ENCODE measurements at places on chromosomes 2 and 18.

DNA sequence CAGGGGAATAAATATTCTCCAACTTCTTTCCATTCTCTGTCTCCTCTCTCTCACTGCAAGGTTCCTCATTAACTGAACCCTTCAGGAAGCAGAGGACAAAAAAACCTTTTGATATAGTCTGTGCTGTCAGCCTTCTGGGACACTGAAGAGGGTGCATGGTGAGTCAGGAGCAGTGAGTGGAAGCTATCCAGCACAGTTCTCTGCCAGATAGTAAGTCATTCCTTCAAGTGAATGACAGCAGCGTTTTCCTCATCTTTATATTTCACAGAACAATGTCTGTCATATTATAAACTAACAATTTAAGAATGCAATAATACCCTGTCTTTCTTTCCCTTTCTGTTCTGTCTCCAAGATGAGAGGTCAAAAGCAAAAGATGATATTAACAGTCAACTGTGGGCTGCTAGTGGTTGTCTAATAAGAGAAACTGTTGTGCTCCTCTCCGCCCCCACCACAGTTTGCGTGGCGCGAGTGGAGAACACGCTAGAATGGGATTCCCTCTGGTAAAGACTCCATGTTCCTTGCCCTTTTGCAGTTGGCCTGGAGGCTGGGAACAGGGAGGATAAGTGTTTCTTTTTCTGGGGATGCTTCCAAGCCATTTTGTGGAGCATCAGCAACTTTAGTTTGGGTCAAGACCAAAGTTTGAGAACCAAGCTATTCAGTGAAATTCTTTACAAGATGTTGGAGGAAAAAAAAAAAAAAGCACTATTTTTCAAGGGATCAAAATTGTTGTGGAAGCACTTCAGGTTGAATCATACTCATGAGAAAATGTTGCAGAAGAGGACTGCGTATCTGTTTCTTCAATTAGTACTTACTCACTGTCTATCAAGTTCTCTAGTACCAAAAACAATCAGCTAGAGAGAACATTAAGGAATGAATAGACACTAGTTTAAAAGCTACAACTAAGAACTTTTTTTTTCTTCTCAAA is 430.2 kb downstream of the SETBP1 start:
- DNase-seq: peak; percentile 15

DNA sequence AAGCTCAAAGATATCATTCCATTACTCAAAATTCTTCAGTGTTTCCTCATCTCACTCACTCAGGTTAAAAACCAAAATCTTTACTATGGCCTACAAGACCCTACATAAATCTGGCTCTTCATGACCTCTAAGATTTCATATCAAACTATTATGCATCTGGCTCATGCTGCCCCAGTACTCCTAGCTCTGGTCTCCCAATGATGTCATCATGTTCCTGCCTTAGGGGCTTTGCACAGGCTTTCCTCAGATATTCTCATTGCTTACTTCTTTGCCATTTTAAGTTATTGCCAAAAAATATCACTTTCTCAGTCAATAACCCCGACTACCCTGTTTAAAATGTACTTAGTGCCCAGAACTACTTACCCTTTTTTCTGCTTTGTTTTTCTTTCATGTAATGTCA is 33.0 kb upstream of the SPOPL start:
- DNase-seq: no peak

DNA sequence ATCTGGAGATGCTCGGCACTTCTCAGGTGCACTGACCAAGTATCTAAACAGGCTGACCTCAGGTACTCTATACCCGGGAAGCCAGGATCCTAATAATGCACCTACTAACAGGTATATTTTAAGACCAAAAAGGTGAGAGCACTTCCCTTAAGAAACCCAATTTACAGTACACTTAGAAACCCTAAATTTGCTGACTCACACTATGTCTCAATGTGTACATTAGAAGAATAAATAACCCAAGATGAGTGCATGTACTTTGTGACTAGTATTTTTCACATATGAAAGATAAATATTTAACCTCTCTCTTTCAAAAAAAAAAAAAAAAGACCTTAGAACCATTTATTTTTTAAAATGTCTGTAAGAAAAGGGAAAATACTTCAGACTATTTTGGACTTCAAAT is 118.8 kb downstream of the ZNF516 start:
- no peak for DNase-seq

DNA sequence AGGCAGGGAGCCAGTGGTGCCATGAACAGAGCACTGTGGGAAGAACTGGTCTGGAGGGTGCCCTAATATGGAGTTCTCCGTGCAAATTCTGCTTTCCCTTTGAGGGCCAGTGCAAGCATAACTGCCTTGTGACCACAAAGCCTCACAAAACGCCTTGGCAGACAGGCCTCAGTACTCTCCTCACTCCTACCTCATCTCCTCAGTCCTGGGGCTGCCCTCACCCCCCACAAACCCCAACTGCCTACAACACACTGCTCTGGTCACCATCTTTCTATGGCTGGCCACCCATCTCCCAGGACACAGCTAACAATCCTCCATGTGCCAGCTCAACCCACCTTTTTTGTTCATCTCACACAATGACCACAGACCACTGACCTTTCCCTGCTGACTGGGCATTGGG is 8.9 kb downstream of the COX5B start:
- DNase-seq: no peak

DNA sequence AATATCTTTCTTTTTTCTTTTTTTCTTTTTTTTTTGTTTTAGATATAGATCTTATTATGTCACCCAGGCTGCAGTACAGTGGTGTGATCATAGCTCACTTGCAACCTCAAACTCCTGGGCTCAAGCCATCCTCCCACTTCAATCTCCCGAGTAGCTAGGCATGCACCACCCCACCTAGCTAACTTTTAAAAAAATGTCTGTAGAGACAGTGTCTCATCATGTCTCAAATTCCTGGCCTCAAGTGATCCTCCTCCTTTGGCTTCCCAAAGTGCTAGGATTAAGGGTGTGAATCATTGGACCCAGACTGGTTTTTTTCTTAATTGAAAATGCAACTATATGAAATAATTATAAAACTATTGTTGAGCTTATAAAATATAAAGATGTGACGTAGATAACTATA is 9.8 kb upstream of the ZCCHC2 start:
- no peak for DNase-seq

GRCh38 chr2:240790370-240791220 is 29.4 kb downstream of the KIF1A start:
- DNase-seq: no peak

GRCh38 chr2:18975506-18976167 is 382.8 kb downstream of the OSR1 start:
- DNase-seq: no peak

DNA sequence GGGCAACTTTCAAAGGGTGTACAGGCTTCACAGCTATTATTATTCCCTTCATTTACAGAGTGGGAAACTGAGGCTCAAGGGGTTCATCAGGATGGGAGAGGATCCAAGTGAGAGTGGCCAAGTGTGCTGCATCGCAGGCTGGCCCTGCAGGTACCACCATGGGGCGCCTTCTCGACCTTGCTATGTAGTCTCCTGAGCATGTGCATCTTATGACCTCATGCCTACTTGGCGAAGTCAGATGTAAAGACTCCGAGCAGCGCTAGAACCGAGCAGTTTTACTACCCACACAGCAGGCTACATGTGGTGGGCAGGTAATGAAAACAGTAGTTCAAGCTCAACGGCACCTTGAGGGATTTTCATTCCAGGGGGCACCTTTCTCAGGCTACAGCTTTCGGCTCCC is 42.0 kb downstream of the TFCP2L1 start:
- no peak for DNase-seq

GRCh38 chr2:116819355-116819754 is 995.1 kb upstream of the DDX18 start:
- no peak for DNase-seq

DNA sequence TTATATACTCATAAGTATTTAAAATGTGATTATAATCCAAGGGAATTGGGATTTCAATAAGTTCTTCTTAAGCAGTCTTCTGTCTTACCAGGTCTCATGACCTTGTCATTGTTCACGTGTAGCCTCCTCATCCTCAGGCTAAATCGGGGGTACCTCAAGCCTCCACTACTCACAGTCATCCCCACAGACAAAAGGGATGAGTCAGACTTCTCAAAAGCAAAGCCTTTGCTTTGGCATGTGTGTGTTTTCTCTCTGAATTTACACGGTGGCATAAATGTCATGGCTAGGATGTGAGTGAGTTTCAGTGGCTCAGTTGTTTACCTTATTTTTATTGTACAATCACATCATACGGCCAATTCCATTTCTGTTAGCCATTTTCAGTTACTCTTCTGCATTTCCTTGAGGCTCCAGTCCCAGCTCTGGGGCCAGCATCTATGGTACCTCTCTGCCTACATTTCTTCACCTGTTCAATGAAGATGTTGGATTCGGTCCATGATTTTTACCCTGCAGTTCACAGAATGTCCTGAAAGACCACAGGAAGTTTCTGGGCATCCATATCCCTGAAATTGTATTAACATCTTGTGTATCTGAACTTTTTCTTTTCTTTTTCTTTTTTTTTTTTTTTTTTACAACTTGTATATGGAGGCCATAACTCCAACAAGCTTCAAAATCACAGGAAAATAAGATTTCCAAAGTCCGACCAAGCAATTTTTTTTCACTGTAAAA is 195.3 kb downstream of the FHOD3 start:
- DNase-seq: no peak

DNA sequence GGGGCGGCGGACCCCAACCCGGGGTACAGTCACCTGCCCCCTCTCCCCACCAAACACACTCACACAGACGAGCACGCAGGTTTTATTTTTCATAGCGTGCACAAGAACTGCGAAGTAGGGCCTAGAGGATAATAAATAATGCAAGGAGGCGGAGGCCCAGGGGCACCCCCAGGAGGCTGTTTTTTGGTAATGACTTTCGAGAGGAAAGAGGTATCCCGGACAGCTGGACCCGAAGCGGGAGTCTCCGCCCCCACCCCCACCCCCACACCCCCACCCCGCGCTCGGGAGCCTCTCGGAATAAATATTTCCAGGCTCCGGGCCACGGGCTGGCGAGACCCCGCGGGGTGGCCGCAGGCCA is 3.4 kb downstream of the CYP26B1 start:
- no peak for DNase-seq

DNA sequence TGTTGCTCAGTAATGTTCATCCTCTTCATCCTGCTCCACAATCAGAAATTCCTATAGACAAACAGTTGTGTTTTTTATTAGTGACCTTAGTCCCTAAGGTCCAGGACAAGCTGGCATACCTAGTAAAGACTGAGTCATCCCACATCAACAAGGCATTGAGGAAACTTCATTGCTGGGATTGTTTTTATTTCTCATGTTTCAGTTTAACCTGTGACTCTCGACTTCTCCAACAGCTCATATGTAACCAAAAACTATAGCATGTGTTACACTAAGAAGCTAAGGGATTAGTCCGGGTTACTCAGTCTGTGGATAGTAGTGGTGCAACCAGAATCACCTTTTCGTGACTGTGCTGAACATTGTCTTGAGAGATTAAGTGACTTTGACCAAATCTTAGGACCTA is 292.1 kb downstream of the RDH14 start:
- peak; percentile 3 for DNase-seq

DNA sequence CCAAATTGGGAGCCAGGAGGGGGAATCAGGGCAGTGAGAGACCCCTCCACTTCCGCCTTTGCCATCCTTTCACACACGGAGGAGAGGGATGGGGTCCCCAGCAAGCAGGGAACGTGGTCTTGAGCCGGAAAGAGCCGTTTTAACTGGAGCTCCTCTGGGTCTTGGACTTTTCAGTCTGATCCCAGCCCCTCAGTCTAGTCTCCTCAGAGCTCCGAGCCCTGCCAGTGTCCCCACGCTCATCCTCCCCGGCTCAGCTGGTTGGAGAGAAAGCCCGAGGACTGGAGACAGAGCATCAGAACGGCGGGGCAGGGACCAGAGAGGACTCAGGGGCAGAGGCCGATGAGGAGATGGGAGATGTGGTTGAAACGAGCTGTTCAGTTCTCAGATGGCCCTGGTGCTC is 26.1 kb upstream of the OTOF start:
- no peak for DNase-seq

GRCh38 chr2:217650229-217650628 is 352.6 kb downstream of the TNS1 start:
- no peak for DNase-seq

GRCh38 chr18:12295389-12296086 is 12.5 kb upstream of the TUBB6 start:
- no peak for DNase-seq

DNA sequence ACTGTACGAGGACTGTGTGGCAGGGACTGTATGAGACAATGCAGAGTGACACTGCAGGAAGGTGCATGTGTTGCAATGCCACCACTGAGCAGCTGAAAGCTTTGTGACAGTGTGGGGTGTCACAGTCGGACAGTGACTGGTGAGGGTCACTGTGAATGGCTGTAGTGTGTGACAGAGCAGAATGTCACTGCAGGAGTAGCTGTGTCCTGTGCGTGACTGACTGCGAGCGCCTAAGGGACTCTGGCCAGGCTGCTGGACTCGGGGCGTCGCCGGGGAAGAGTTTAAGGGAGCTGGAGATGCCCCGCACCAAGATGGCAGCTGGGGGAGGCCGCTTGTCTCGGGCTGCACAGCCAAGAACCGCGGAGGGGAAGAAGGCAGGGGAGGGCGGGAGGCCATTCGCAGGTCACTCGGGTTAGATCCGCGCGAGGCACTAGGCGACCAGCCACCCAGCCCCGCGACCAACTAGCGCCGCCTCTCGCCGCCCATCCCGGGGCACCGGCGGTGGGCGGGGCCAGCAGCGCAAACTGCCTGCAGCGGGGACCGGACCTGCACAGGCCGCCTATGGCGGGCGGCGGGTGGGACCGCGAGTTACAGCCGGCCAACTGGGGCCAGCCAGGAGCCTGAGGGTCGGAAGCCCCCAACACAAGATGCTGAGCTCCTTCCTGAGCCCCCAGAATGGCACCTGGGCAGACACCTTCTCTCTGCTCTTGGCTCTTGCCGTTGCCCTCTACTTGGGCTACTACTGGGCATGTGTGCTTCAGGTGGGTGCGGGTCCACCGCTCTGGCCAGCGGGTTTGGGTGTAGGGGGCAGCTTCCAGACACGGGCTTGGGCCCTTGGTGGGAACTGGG is at the start of gene ABHD1:
ABHD1 (plus strand) TSS at position 514 of the 849 bp plus-strand sequence; CDS start at position 648, 134 bp downstream.
- DNase-seq: no peak

DNA sequence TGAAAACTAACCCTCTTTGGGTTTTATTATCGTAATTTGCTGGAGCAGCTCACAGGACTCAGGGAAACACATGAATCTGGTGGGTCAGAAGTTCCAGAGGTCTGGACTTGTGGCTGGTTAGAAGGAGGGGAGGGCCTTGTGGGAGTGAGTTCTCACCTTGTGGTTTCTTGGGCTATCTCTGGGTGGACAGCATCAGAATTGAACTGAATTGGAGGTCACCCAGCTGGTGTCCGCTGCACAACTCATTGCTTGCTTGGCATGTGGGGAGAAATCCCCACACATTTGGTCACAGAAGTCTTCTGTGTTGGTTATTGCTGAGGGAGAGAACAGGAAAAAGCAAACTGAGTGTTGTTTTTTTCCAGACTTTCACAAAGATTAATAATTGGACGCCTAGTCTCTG is 27.5 kb downstream of the ZNF892 start:
- no peak for DNase-seq

- DNase-seq: no peak
Observed at GRCh38 chr2:64637000-64637635, 16.6 kb downstream of the SERTAD2 start.

DNA sequence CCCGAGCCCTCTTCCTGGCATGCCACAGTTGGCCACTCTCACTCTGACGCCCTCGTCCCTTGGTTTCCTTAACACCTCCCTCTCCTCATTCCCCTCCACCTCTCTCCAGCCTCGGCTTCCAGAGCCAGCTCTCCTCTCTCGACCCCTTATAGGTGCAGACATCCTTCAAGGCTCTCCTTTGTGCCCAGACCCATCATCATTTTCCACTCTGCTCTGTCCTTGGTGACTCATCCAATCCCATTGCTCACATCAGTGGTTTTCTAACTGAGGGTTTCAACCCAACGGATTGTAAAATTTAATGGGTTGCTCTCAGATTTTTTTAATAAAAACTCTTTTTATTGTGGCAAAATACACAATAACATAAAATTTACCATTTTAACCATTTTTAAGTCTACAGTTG is 6.2 kb downstream of the ST8SIA5 start:
- DNase-seq: no peak

All from fibroblast of gingiva (primary cell).